ENCODE measurements at places on chromosomes 7 and 10.

DNA sequence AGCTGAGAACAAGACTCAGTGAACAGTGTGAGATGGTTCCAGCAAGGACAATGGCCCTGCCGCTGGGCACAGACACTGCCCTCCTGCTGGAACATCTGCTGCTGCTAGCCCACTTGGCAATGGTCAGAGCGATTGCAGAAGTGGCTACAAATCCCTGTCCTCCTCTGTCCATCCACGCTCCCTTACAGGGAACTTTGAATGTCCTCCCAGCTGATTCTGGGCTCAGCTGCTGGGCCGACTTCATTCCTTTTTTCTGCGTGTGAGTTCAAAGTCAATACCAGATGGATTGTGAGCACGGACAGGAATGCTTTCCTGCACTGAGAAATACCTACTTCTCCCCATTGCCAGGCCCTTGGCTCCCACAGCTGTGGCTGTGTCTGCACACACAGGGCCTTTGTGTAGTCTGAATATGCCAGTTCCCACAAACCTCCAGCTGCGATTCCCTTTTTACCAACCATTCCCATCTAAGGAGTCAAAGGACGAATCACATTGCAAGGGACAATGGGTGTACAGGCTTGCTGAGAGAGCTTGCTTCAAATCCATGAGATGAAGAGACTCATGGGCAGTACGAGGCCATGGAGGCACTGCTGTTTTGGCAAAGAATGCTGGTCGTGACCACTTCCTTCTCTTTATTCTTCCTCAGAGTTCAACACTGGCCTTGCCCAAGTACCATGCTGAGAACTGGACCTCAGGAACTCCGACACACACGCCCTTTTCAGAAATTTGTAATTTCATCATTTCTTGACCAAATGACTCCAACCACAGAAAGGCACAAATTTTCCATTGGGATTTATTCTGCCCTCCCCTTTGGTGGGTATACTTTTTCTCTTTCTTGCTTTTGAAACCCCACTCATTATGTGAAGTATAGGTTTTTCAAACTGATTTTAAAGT lies 44.2 kb downstream of the BPGM start:
- DNase-seq = no peak

DNA sequence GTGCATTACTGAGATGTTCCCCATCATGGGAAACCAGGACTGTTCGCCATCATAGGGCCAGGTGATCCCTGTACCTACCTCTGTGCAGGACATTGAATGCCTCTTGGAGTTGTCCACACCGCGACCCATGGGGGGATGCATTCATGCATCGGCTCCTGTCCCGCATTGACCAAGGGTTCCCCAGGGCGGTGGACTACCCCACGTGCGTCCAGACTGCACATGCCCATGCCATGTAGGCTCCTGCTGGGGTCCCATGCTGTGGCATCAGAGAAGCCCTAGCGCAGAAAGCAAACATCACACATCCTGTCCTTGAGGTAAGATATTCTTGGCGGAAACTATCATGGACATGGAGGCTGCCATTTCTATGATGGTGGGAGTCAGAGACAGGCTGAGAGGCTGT lies 121.6 kb upstream of the UNC5B start:
- DNase-seq = peak; percentile 44

DNA sequence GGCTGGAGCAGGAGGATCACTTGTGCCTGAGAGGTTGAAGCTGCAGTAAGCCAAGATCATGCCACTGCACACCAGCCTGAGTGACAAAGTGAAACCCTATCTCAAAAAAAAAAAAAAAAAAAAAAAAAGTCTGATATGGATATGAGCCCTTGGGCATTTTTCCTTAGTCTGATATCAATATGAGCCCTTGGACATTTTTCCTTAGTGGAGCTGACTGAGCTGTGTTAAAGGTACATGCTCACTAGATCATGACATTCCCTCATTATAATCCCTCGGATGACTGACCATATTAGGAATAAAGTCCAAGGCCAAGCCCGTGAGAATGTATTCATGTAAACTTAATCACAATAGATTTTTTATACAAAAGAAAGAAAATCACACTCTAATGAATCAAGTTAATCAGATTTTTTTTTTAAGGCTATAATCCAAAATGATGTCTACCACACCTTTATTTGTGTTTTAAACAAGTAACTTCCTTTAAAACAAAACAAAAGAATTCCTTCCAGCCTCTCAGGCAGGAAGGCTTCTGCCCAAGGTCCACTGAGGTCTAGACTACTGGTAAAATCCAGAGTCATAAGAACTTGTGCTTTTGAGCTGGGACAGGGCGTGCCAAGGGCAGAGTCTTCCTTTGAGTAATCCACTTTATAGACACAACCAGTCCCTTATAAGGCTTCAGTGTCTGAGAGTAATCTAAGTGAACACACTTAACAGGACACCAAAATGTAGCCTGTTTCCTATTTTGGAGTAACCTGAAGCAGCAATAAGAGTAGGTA lies 5.5 kb downstream of the PPA1 start:
- DNase-seq = no peak

GRCh38 chr7:2802504-2803341 lies 41.4 kb downstream of the GNA12 start:
- DNase-seq = peak; percentile 64

- no peak for DNase-seq
Observed at GRCh38 chr10:18142151-18142550, 1.9 kb downstream of the CACNB2 start.

DNA sequence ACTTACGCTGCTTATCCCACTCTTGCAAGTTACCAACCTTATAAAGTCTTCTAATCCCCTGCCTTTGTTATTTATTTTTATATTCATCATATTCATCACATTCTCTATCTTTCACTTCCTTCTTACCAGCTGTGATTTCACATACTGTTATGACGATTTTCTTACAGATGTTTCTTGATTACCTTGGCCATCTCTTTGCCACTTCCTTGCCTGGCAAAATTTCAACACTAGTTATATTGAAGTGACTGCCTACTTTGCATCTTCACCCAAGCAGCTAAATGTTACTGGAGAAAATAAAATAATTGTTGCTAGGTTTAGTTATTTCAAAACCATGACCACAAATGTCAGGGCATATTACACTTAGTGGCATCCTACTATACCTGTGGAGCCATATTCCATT lies 8.8 kb upstream of the STEAP4 start:
- DNase-seq = no peak

DNA sequence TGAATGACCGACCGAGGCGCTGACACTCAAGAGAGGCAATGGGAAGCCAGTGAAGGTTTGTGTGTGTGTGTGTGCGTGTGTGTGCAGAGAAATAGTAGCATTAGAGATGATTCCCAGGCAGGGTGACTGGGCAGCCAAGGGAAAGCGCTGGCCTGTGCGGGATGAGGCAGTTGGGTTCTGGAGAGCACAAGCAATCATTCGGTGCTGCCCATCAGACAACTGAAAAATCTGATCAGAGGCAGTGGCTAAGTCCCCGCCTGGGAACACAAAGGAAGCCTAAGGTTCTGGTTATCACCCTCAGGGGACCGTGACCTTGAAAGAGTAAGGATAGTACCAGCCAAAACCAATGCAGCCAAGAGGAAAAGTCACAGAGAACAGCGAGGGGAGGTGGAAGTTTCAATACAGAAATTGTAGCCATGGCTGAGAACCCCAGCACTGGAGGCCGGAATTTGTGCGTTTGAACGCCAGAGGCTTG lies 868 bp upstream of the PDCD4 start:
- DNase-seq = no peak

DNA sequence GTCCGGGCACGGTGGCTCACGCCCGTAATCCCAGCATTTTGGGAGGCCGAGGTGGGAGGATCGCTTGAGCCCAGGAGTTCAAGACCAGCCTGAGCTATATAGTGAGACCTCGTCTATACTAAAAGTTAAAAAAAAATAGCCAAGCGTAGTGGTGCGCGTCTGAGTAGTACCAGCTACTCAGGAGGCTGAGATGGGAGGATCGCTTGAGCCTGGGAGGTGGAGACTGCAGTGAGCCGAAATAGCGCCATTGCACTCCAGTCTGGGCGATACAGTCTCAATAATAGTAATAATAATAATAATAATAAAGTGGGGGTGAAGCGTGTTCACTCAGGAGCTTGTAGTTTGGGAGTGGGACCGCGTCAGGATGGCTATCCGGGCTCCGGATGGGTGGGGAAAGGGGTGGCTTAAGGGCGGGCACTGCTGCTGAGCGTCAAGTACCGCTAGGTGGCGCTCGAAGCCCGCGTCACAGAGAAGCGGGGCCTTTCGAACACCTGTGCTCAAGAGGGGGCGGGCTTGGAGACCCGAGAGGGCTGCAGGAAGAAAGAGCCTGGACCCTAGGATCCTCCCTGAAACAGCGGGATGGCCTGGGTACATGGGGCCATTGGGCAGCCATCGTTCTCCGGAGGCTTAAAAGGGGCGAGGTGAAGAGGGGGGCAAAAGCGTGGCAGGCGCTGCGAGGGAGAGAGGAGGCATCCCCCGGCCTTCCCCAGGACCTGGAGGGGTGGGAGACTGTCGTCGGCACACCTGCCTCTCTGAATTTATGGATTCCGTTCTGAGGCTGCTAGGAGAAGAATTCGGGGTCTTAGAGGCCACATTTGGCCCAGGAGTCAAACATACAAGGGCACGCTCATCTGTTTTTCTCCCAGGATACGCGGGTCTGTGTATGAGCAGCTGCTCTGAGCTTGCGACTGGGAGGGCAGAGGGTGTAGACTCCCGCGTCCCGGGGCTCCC lies 14.5 kb downstream of the LBX1 start:
- DNase-seq = no peak

- DNase-seq = no peak
Observed at GRCh38 chr7:69208276-69208675, 390.0 kb upstream of the AUTS2 start.

GRCh38 chr7:75669579-75669978 lies 69.2 kb downstream of the HIP1 start:
- DNase-seq = no peak

DNA sequence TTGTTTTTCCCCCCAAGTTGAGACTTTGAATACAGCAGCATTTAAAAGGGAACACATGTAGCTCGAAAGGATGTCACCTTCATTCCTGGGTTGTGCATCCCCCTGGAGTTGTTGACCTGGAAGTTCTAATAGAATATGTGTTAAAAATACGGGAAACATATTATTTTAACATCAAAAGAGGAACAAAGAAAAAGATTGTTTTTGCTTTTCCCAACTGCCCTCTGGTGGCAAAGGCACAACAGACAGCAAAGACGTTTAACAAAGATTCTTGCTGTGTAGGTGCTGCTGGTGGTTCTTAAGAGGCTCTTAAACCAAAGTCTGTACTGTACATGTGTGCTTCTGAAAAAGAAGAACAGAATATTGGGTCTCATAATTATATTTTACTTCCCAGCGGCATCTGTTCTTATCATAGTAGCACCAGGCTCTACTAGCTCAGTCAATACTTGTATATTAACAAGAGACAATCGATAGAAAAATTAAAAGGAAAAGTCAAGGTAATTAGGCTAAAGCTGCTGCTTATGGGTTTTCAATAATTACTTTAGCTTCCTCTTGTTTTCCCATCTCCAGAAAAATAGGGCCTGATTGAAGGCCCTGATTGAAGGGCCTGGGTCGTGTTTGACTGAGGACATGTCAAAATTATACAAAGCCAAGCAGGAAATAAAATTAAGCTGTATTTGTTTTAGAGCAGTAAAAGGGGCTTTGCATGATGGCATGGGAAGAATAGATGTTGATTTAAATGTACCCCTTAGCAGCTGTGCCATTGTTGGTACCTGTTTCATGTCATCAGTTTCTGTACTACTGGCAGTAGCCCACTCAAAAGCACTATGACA lies 384.2 kb upstream of the LRGUK start:
- no peak for DNase-seq

- DNase-seq = no peak
Observed at GRCh38 chr10:89295597-89295996, 6.2 kb upstream of the IFIT2 start.

DNA sequence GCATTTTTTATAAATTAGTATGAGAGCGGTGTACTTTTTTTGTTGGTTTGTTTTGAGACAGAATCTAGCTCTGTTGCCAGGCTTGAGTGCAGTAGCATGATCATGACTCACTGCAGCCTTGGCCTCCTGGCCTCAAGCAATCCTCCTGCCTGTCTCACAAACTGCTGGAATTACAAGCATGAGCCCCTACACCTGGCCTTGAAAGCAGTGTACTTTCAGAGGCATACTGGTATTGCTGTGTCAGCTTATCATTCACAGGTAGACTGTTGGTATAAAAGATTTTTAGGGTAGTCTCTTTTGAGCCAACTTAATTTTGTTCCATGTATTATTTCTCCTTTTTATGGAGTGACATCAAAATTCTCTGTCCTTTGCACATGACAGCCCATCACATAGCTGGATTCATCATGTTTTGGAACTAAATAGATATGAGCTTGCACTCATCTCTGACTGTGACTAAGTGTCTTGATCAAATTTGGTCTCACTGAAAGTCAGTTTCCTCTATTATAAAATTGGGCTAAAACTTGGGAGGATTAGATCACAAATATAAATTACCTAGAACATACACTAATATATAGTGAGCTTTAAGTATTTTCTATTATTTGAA lies 12.4 kb downstream of the GNAT3 start:
- DNase-seq = no peak

- no peak for DNase-seq
Observed at GRCh38 chr10:93572606-93573005, 6.1 kb downstream of the FFAR4 start.

DNA sequence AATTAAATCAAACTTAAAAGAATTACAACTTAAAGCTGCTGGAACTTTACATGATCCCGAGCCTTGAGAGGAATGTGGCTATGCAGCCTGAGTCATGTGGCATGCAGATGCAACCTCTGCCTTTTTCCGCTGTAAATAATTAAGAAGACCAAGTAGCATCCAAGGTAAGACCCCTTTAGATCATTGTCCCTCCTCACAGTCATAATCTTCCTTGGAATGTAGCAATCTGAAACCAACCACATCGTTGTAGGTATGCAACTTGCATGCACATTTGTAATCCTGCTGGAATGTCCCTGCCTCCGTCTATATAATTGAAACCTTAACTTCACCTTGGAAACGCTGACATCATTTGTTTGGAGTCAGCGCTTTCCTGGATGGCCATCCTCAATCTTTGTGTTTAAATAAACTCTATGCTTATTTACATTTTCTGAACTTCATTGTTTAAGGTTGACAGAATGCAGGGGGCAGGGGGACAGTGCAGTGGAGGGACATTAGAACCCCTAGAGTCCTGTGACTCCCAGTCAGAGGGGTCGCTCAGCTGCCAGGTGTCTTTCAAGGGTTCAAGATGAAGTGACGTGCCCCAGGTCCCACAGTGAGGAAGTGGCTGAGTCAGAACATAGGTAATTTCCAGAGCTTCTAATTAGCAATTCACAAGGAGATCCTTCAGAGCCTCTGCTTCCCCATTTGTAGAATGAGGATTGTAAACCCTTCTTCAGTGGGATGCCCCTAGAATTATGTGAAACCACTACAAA lies 110.7 kb downstream of the RALA start:
- no peak for DNase-seq

GRCh38 chr10:78382772-78383171 lies 349.1 kb downstream of the RPS24 start:
- no peak for DNase-seq

DNA sequence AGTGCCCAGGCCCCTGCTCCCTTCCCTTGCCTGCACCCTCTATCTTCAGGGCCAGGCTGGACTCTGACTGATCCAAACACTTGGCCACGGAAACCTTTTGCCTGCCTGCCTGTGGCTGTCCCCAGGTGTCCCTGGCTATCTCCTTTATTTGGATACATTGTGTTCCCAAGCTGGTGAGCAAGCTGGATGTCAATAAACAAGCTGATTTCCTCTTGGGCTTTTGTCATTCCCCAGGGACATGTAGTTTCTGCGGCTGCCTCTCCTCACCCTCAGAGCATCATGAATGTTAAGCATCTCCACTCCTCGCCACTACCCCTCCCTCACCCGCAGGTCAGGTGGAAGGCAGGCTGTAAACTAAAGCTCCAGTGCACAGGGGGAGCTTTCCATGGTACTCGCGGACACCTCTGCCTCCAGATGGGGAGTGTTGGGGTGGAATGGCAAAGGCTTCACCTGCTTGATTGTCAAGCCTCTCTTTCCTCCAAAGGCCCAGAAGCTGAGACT lies 6.9 kb downstream of the GHRHR start:
- DNase-seq = no peak
